K562 (cell line): ENCODE measurements at places on chromosomes 11 and 22. TPM values are rescaled to one million over a fixed set of nuclear protein-coding genes. Genes with fewer than 3 reads are reported as not detected.
A peak's percentile ranks its signal among the peaks of the same experiment; 100 is the strongest.

DNA sequence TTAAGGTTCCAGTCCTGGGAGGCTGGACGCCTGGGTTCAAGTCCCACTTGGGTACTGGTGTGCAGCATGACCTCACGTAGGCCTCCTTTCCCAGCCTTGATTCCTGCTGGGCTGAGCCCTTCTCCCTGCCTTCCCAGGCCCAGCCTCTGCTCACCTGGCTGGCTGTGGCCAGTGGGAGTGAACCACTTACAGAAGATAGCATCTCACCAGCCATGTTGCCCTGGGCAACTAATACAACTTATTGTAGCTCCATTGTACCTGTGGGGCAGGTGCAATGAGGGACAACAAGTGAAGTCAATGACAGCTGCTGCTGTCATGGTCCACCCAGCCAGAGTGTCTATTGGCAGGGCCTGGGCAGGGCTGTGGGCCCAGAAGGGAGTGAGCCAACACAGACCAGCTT is 48.4 kb upstream of the MPEG1 start:
- DNase-seq, result no peak

DNA sequence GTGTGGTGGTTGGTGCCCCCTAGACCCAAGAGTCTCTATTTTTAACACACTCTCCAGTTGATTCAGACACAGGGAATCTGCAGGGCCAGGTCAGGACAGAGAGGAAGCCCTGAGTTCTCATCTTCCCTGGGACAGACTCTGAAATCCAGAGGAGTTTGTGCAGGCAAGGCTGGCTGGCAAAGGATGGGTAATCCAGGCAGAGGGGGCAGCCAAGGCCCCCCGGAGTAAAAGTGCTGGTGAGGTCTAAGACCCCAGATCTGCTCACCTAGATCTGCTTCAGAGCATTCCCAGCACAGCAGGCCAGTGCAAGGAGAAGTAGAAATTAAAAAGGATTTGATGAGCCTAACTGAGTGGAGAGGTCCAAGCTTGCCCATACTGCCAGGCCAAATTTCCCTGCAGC is 40.6 kb upstream of the MN1 start:
- DNase-seq, result no peak

GRCh38 chr11:33068611-33069340 is 29.4 kb downstream of the TCP11L1 start:
- DNase-seq, result no peak

GRCh38 chr22:47160141-47160541 is 397.7 kb downstream of the TBC1D22A start:
- no peak for DNase-seq

DNA sequence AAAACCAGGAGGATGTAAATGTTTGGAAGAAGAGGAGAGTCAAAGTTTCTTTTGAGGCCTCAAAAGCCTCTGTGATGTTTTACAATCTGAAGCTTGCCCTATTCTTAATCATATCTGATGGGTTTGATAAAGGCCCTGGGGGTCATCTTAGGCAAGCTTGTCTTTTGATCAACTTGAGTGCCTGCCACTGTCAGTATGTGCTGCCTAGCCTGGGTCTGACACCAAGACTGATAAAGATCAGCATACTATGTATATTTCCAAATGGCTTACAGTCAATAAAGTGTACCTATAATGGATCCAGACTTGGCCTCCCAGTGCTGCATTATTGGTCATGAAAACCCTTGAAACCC is 12.7 kb downstream of the EHF start:
- no peak for DNase-seq

DNA sequence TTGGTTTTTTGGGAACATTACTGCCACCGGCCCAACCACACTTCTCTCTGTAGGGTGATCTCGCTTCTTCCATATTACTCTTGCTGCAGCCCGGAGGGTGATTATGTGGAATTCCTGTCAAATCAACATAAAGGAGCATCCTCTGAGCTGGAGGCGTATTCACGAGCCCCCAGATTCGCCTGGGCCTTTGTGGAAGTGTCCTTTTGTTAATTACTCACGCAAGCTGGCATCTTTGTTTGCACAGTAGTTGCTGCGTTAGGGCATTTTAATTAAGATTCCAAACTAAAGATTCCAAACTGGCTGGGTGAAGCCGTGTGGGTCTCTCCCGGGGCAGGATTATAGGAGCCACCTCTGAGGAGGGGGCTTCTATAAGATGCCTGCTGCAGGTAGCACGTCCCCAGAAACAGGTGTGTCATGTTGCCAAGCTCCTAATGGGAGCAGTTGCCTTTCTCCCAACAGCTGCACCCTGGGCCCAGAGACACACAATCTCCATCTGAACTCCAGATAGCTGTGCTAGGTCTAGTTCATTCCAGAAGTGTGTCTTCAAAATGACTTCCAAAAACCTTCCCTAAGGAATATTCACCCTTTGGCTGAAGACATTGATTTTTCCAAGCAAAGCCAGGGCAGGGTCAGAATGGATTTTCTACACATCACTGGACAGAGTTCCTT is 40.9 kb downstream of the SHISAL1 start:
- DNase-seq, result no peak

- DNase-seq, result no peak
These were observed 201.5 kb downstream of the TBC1D22A start for GRCh38 chr22:46963672-46964545.

- peak; percentile 69 for DNase-seq
These were observed 111.2 kb upstream of the THY1 start for GRCh38 chr11:119533921-119534736.

DNA sequence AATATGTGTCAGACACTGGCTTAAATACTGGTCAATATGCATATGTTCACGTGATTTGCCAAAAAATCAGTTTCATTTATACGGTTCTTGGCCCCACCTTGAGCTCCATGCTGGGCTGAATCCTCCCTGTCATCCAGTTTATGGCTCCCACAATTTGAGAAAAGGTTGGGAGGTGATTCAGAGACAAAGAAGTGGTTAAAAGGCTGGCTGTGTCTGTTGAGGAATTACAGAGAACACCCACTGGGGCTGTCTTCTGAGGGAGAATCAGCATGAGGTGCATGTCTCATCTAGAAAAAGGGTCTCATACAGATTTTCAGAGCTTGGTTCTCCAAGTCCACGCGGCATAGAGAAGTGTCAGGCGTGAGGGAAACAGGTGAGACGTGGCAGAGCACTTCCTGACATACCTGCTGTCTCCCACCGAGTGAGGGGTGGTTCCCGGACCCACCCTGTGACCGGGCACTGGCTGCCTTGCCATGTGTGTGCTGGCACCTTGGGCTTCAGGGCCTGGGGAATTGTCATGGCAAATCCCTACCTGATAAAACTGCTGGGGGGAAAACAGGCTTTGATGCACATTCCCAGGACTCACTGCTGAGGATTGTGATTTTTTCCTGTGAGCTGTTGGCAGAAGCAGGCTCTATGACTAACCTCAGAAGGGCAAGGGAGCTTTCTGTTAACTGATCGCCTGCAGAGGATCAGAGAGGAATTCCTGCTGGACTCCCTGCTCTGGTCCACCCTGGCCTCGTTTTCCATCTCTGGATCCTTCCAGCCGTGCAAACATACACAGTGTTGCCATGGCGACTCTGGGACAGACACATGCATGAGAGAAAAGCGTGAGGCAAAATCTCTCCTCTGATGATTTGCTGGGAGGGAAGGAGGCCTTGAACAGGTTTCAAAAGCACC is 223.6 kb downstream of the ADAMTS15 start:
- no peak for DNase-seq

The CREB3L1 gene
- total RNA-seq, result 24.9 and 27.6 TPM in 2 replicates

The FGF4 gene
- total RNA-seq, result not detected in 2 replicates

The CASP5 gene
- total RNA-seq, result not detected in 2 replicates

The GUCY1A2 gene
- not detected in 2 replicates for total RNA-seq
